ENCODE measurements at places on chromosomes 6 and 20.
A peak's percentile ranks its signal among the peaks of the same experiment; 100 is the strongest.

DNA sequence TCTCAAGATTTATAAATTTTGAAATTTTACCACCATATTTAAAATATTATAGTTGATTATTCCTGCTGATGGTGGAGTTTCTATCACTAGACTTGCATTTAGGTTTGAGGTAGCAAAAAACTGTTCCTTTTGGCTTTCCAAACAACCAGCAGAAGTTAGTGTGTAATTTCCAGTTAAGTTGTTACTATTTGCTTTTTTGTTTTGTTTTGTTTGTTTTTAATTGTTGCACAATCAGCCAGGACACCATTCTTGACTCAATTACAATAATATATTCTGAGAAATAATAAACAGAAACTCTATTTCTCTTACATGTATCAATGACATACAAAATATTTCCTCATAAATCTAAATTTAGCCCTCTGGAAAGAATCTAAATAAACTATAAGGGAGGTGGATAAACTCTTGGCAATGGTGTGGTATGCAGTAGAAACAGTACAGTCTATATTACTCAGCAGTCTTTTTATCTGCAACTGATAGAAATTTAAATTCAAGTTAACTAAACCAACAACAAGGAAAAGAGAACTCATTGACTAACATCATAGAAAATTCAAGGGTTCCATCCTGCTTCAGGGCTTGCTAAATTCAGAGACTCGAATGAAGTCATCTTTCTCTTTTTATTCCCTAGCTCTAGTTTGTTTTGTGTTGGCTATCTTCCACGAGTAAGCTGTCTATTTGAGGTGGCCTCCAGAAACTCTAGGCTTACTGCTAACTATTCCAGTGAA lies 19.4 kb upstream of the COL19A1 start:
- no peak for DNase-seq

DNA sequence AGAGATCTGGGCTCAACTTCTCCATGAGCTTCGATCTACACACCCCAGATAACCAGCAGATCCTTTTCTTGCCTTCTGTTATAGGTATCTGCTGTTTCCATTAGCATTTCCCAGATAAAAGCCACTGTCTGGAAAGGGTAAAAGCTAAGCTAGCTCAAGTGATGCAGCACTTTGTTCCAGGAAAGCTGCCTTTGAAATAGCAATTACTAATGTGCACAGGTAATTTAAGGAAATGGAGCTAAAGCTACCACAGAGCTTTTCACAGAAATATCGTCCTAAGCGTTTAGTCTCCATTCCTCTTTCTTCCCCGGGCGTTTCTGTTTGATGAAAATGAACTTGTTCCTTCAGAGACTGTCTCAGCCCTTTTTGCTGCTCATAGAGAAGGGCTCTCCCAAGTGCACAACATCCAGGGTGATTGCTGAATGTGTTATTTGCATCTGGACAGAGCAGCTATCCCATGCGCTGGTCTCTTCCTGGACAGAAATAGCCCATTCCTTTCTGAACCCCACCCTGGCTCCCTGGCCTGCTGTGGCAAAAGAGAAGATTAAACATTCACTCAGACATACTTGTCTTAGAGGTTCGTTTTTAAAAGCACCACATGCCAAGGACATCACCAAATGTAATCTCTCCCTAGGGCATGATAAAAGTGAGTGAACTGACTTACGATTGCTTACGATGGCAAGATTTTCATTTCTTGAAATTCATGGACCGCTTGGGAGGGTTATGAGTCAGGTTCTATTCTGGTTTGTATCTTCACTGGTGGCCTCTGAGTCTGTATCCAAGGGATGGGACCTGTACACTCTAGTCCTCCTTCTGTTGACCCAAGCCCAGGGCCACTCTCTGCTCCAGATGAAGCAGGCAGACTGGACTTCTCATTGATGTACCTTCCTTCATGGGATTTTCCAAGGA lies 429.1 kb upstream of the CDH4 start:
- no peak for DNase-seq

- no peak for DNase-seq
Observed at GRCh38 chr6:90227673-90228072, 69.0 kb downstream of the BACH2 start.

DNA sequence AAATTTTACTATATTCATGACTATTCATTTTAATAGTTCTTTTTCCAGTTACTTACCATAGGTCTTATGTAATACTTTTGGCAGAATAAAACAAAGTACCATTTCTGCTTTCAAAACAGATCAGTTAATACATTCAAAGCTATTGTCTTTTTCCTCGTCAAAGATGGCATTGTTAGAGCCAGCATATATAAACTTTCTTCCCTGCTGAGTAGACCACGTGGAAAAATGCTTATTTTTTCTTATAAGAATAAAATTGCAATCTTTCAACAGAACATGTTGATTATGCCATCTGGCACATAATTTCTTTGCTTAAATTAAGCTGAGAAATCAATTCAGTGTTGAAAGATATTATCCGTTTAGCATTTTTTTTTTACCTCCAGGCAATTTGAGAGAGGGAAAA lies 34.9 kb upstream of the EXOC2 start:
- no peak for DNase-seq

GRCh38 chr6:43927532-43928210 lies 157.7 kb downstream of the VEGFA start:
- DNase-seq, result peak; percentile 82

DNA sequence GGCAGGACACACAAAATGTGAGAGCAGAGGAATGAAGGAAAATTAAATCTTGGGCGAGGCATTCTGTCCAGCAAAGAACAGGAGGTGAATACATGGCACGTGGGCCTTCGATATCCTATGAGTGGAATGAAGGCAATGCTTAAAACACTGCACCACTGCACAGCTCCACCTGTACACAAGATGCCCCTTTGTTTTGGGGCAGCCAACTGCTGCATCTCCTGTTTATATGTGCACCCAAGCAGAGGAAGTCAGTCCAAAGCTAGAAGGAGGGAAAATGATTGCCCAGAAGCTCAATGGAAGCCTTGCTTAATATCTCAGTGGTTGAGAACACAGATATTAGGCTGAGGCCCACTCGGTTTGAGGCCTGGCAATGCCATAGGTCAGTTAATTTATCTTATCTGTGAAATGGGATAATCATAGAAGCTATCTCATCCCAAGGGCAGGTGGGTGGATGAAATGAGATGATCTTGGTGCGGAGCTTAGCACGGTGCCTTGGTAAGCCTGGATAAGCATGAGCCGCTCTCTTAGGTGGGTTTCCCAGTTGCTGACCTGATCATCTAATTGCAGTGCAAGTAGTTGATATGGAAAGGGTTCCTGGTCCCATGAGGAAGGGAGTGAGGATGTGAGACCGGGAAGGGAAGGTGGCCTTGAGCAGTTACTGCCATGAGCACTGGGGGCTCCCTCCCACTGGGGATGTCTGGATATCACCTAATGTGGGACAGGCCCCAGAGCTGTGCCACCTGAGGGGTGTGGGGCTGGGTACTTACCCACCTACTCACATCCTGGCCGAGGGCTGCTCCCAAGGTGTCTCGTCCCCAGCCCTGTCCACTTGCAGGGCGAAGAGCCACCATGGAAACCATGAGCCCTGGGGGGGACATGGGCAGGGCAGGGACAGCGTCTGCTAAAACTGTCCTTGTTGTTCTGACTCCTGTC lies 9.9 kb downstream of the BANF2 start:
- peak; percentile 17 for DNase-seq

DNA sequence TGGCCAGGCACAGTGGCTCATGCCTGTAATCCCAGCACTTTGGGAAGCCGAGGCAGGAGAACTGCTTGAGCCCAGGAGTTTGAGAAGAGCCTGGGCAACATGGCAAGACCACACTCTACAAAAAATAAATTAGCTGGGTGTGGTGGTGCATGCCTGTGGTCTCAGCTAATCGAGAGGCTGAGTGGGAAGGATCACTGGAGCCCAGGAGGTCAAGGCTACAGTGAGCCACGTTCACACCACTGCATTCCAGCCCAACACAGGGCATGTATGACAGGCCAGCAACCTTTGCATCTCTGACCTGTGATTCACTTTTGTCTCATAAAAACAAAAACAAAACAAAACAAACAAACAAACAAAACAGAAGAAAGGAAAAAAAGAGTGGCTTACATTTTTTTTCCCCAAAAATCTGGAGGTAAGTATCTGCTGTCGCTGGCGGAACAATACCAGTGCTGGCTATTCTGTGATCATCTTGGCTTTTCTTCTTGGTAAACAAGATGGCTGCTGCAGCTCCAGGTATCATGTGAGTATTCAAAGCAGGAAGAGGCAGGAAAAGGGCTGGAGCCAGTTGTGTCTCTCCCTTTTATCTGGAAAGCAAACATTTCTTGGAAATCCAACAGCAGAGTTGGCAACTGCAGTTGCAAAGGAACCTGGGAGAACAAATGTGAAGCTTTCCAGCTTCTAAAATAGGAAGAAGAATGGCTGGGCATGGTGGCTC lies 40.4 kb upstream of the ZMYND8 start:
- no peak for DNase-seq

- DNase-seq, result no peak
Observed at GRCh38 chr6:152277826-152278329, 359.3 kb downstream of the SYNE1 start.

GRCh38 chr6:150651808-150652470 lies 52.3 kb downstream of the PLEKHG1 start:
- no peak for DNase-seq

DNA sequence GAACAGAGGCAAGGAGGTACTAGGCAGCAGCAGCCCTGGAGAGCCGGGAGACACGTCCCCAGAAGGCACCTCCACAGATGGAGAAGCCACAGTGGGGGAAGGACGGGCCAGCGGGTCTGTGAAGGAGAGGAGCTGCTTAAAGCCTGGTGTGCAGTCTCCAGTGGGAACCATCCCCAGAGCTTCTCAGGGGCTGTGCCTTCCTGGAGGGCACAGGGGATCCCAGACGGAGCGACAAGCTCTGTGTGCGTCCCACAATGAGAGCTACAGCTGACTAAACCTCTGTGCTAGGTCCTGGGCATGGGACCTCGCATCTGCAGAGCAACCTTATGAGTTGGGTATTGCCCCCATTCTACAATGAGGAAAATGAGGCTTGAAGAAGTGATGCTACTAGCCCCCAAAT lies 50.7 kb downstream of the EZR start:
- no peak for DNase-seq

DNA sequence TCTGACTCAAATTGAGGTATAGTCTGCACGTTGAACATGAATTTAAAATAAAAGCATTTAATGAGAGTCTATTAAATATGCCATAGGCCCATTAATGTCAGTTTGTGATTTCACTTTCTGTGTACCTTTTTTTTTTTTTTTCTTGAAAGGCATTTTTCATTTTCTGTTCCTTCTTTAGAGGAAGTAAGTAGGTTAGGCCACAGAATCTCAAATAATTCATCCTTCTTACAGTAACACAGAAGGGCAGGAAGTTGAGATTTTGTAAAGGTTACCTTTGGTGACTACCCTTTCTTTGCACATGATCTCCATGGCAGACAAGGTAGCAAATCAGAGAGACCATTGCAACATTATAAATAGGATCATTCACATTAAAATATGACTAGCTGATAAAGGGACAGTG lies 9.6 kb downstream of the L3MBTL3 start:
- no peak for DNase-seq

DNA sequence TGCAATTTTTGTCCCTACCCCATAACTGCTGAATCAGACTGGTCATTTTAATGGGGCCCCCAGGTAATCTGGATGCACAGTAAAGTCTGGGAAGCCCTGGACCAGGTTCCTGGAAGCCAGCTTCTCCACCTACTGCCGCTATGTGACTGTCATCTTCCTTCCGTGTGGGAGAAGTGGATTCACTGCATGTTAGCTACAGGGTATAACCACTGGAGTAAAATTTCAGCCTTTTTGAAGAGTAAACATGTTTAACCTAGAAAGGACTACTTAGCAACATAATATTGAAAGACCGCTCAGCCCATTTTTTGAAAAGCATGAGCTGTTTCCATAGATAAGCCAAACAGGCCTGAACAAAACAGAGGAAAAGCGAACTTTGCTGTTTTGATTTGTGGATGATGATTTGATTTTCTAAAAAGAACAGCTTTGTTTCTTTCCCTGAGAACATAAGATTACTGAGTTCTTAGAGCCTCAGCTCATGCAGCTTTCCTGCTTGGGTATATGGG lies 208.1 kb downstream of the PLCB4 start:
- no peak for DNase-seq

DNA sequence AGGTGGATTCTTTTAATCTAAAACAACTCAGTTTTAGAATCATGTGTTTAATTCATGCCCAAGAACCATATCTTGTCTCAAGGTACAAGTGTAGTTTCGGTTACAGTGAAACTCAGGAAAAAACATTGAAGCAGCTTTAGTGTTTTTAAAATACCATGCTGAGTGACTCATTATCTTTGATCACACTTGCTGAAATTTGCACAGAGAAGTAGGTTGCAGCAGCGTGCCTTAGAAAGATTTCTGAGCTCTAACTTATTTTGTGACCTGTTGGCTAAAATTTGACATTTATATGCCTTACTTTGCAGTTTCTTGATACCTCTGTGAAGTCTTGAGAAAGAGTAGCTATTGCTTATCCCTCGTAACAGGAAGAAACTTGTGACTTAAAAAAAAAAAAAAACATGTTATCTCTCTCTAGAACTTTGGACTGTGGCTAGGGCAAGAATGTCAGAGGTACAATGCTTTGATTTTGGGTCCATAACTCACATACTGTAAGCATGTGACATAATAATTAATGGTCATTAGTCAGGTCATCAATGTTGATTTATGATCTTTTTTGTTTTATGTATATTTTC lies 34.5 kb upstream of the FUCA2 start:
- peak; percentile 45 for DNase-seq

GRCh38 chr20:4134861-4135379 lies 119.6 kb upstream of the RNF24 start:
- DNase-seq, result no peak

- DNase-seq, result peak; percentile 69
Observed at GRCh38 chr20:535958-536357, 7.6 kb downstream of the CSNK2A1 start.
